Fibroblast of skin of left quadriceps (primary cell): ENCODE measurements at places on chromosomes 6 and 20.

DNA sequence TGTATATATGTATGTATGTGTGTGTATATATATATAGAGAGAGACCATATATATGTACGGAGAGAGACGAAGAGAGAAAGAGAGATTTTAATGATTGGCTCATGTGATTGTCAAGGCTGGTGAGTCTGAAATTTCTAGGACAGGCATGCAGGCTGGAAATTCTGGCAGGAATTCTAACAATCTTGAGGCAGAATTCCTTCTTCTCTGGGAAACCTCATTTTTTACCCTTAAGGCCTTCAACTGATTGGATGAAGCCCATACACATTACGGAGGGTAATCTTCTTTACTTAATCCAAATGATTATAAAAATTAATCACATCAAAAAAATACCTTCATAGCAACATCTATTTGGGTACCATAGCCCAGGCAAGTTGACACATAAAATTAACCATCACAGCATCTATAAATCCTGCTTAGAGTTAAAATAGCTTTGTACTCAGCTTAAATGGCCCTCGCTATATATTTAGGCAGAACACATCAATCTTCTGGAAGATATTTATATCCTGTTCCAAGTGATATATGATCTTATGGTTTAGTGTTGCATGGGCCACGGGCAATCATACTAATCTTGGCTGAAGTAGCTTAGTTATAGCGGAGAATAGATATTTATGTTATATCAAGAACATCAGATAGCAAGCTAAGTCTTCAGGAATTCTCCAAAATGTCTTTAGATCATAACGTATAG is 36.6 kb downstream of the ABRACL start:
- no peak for DNase-seq

DNA sequence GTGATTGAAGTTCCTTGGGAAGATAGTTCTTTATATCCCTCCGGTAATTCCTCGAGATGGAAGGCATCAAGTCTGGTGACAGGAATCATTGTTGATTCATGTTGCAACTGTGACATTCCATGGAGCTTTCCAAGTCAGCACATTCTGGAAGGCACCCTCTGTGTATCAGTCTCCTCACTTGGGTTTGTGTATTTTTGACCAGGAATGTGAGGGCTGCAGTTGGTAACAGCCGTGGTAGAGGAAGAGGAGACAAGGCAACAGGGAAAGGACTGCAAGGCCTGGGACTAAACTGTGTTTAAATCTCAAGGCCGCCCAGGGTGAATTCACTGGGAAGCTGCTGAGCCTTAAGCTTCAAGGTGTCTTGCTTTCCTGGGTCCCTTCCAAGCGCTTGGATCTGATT is 99.0 kb downstream of the CLIC5 start:
- no peak for DNase-seq

- DNase-seq, result no peak
Observed at GRCh38 chr6:170383466-170384035, 77.0 kb downstream of the FAM120B start.

DNA sequence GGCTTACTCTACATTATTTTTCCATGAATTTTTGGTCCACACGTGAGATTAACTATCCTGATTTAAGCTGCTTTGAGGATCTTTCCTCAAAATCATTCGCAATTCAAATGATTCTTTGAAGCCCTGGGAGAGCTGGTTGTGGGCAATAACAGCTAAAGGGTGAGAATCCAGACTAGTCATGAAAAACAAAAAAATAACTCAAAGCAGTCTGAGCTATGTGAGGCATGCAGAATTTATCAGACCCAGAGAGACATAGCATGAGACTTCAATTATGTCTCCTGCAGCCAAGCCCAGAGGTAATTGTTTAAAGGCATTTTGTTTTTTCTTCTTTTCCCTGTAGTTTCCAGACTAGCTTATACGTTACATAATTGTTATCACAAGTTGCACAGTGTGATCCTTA is 517.3 kb upstream of the PTCHD4 start:
- DNase-seq, result peak; percentile 27

DNA sequence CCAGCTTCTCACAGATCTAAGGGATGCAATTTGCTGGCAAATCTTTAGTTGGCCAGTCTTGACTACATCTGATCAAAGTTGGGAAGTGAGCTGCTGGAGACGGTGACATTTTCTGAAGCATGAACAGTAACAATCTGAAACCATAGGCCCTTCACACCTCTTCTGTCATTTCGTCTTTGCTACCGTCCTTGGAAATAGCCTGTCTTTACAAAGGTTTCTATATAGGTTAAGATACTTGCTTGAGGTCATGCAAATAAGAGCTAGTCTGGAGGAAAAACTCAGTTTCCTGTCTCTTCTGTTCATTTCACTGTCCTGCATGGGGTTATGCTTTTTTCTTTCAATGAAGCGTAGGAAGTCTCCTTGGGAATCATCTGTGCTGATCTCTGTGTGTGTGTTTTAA is 55.6 kb downstream of the CARMIL1 start:
- DNase-seq, result no peak

GRCh38 chr20:32470025-32470861 is 112.1 kb downstream of the ASXL1 start:
- DNase-seq, result no peak

GRCh38 chr20:6697228-6697972 is 70.1 kb upstream of the BMP2 start:
- no peak for DNase-seq
